ENCODE measurements at places on chromosomes 5 and 9. TPM values are rescaled to one million over a fixed set of nuclear protein-coding genes. Genes with fewer than 3 reads are reported as not detected.

Gene ITK
- total RNA-seq: 3.3 TPM

DNA sequence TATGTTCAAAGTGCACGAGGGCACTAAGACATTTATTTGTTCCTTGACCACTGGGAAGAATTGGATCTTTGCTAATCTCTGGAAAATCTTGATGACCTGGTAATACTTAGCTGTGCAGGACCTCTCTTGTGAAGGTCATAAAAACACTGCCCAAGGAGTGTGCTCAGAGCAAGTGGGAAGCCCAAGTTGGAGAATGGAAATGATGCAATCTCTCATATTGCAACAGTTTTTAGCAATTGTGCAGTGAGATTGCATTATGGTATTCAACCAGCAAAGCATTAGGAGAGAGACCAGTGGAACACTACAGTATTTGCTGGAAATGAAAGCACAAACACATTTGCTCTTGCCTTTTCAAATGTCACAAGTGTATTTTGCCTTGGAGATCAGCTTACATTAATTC, 34.5 kb downstream of the TXNDC8 start:
- no peak for DNase-seq

GRCh38 chr9:26949637-26950069, 2.6 kb upstream of the PLAA start:
- DNase-seq: no peak

DNA sequence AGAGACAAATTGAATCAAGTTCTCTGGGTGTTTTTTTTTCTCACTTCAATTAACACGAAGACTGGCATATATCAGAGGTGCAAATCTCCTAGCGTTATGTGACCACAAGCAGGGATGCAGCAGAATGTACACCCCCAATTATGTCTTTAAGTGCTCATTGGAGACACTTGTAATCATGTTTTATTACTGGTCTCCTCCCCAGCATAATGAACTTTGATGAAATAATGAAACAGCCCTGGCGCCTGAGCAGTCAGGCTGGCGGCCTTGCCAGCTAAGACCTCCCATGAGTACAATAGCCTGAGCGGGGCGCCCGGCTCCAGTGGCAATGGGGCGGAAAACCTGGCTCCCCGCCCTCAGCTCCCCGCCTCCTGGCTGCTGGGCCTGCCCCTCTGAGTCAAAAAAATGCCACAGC, 209.4 kb upstream of the MSX2 start:
- no peak for DNase-seq

DNA sequence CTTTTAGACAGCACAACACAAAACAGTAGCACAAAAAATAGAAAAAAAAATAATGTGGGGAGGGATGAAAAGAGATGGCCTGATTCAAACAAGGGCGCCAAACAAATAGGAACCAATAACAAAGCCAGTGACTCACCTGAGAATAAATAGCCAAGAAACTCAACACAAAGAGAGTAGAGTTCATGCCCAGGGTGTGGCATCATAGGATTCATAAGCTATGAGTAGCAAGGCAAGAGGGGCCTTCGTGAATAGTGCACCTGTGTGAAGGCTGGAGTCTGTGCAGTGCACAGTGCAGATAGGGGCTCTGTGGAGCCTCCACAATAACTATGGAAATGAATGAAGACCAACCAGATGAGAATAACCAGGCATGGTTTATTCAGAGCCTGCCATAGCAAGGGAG, 541.7 kb downstream of the SPOCK1 start:
- DNase-seq: no peak

Gene GOLPH3
- total RNA-seq: 100 TPM

Gene ACOT12
- not detected for total RNA-seq

Gene SERF1A
- total RNA-seq: 4.8 TPM

DNA sequence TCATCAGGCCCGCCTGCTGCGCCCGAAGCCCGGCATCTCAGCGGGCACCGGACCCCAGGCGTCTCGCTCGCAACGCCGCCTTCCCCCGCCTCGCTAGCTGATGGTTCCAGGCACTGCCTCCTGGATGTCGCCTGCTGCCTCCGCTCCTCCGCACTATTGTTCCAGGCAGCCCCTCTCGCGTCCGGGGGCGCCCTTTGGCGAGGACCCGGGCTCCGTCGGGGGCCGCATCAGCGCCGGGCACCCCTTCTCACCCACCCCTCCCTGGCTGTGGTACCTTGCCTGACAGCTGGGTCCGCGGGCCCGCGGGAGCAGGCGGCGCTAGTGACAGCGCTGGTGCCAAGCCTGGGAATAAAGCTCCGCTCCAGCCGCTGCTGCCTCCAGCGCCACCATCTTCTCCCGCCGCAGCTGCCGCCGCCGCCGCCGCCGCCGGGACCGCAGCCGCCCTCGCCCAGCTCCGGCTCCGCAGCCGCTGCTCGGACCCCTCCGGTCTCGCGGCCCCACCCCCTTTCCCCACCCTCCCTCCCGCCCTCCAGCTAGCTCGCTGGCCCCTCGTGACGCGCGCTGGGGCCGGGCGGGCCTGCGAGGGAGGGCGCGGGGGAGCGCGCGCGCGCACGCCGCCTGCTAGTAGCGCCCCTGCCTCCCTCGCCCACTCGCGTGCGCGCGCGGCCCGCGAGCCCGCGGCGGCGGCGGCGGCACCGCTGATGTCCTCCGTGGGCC, at the start of gene APBA1:
Gene APBA1 (minus strand): TSS at position 493 of the 717 bp plus-strand sequence.
- DNase-seq: peak; percentile 52

Gene ANKRD31
- 0.59 TPM for total RNA-seq

- DNase-seq: peak; percentile 42
These were observed 4.6 kb upstream of the SLC25A48 start for GRCh38 chr5:135829681-135830383.

Gene ADGRV1
- 85.2 TPM for total RNA-seq

GRCh38 chr5:14286007-14286406, 142.9 kb downstream of the TRIO start:
- no peak for DNase-seq

Gene PCDHGA4
- 5.3 TPM for total RNA-seq

GRCh38 chr9:78601957-78602565, 305.1 kb downstream of the PSAT1 start:
- DNase-seq: no peak

GRCh38 chr9:125841444-125841843, 94.3 kb downstream of the PBX3 start:
- no peak for DNase-seq

DNA sequence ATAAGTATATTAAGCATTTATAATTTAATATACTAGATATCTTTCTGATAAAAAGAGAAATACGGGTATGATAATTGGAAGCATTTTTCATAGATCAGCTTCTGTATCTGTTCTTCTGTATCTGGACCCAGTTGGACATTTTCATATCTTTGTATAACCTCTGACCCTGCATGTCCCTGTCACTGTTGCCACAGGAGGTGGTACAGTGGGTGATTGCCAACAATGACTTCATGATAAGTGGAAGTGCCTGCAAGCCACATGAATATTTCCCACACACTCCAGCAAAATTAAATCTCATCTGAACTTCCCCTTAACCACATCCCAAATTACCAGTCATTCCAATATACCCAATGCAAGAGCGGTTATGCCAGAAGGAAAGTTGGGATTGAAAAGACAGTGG, 376.4 kb downstream of the ARRDC3 start:
- no peak for DNase-seq

GRCh38 chr5:168788107-168788506, 208.9 kb upstream of the PANK3 start:
- no peak for DNase-seq

GRCh38 chr5:126488443-126489065, 65.3 kb downstream of the GRAMD2B start:
- no peak for DNase-seq

- no peak for DNase-seq
These were observed 245.8 kb upstream of the PCSK5 start for GRCh38 chr9:75644649-75645048.

GRCh38 chr9:87554171-87554910, 56.7 kb downstream of the DAPK1 start:
- DNase-seq: no peak

GRCh38 chr5:172420235-172420939, 33.9 kb downstream of the SH3PXD2B start:
- peak; percentile 70 for DNase-seq

Gene FUT7
- not detected for total RNA-seq

Gene ISCA1
- total RNA-seq: 35.7 TPM

DNA sequence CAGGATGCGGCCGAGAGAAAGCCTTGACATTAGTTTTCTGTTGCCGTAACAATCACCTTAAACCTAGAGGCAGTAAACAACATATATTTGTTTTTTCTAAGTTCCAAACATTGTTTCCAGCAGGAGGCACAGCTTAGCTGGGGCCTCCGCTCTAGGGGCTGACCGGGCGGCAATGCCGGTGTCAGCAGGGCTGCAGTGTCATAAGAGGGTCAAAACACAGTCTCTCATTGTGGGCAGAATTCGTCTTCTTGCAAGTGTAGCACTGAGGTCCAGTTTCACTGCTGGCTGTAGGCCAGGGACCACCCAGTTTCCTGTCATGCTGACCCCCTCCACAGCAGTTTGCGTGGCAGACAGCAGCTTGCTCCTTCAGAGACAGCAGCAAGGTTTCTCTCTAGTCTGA, 186.2 kb downstream of the PJA2 start:
- DNase-seq: no peak

DNA sequence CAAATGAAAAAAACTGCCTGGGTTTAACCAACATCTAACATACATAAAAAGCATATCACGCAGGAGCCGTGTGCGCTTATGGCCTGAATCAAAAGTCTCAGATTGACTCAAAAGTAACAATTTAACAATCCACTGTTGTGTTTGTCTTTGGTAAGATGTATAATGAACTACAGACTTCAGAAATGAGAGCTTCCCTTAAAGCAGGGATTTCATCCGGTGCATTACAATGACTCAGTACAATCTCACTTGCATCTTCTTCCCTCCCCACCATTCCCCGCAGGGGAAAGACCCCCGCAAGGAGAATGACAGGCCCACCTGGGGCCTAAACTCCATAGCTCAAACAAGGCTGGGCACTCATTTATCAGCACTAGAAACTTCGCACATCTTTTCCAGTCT, 1.4 kb downstream of the ZFR start:
- DNase-seq: no peak

DNA sequence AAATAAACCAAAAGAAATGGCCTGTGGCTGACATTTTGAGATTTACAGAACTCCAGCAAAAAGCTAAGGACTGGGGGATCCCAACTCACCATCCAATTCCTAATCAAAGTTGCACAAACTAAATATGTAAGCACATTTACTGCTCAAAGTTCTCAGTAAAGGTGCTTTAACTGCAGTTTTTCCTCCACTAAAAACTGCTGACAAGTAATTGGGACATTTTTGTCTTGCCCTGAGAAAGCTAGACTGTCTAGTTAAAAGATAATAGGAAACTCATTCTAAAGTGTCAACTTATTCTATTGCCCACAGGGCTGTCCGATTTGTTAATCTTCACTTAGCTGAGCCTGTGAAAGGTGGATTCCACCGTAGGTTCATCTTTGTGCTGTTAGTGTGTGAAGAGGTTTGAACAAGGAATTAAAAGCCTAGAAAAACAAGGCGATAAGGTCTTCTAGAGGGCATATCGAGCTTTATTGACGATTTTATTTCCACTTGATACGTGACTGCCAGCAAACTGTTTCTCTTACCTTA, 1.0 kb downstream of the DOCK8 start:
- DNase-seq: no peak

Gene LYSMD3
- total RNA-seq: 19.3 TPM

Gene NDUFS6
- total RNA-seq: 48.0 TPM

- DNase-seq: peak; percentile 87
These were observed at the start of gene RAB3C for GRCh38 chr5:58582803-58583491. Gene RAB3C (plus strand): TSS chr5:58583075. CDS start chr5:58583209, 134 bp downstream.

DNA sequence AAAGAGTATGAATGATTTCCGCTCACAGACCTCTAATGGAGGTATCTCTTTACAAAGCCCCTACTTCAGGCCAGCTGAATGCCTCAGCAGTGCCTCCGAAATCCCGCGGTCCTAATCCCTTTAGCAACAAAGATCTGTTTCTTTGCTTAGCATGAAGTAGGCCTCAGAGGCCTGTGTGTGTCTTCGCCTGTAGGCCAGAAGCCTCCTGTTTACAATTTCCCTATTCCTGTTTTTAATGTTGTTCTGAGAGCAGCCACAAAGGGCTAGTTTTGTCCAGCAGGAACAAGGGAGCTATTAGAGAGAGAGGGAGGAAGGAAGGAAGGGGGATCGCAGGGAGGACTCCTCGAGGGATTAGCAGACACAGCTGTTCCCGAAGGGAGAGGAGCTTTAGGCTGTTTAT, 166.4 kb upstream of the SPRY4 start:
- DNase-seq: no peak

DNA sequence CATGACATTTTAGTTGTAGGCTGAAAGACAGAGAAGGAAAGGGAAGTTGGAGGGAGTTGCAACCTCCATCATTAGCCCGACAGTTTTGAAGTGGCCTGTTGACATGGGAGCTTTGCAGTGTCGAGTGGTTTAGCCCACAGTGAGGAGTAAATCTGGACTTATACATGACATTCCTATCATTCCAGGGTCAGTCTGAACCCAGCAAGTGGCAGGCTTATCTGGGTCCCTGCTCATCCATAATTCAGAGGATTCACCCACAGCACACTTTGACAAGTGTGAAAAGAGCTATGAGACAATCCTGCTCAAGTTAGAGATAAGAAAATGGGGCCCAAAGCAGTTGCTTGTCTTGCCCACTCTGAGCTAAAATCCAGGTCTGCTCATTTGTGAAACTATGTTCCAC, 8.4 kb upstream of the TNC start:
- no peak for DNase-seq

DNA sequence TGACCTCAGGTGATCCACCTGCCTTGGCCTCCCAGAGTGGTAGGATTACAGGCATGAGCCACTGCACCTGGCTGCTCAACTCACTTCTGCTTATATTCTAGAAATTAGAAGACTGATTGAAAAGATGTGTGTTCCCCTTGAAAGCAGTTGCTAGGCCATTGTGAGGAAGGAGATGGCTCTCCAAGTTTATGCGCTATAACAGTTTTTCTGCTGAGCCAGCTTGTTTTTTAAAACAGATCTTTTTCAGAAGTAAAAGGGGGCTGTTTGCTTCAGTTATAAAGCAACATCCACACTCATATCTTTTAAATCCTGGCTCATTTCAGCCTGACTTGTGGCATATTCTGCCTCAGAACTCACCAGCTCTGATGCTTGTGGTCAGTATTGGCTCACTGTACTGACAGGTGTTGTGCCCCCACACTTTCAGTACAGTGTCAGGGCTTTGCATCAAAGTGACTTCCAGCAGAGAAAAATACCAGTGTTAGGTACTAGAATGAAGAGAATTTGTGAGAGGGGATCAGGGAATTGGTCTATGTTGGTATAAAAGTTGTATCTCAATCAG, 49.4 kb downstream of the NUP214 start:
- no peak for DNase-seq

All from breast epithelium (tissue), 4 donors.